ENCODE measurements at places on chromosomes 12 and 14.

- no peak for DNase-seq
Observed at GRCh38 chr12:121190523-121191031, 19.4 kb upstream of the P2RX4 start.

DNA sequence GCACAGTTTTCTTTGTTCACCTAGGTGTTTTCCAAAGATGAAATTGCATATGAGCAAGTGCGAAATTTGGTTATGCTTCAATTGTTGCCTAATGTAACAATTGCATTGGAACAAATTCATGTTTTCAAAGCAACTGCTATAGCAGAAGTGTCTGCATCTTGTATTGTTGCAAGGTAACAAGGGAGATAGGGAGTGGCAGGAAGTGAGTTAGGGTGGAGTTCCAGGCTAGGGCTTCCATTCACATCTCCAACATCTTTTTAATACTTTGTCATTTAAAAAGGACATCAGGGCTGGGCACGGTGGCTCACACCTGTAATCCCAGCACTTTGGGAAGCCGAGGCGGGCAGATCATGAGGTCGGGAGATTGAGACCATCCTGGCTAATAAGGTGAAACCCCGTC is 312.3 kb upstream of the E2F7 start:
- DNase-seq: no peak

DNA sequence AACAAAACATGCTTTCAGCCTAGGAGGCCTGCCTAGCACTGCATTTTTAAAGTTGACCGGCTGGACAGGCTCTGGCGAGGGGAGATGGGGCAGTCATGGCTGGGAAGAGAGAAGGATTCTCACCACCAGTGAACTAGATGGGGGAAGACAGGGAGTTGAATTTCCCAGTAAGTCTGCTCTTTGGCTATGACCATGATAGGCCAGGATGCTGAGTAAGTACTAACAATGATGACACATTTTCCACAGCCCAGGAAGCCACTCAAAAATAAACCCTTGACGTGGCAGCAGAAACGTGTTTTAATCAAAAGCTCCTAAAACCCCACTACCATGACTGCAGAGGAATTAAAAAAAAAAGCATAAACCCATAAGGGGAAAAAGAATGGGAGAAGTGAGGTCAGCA is 19.0 kb downstream of the KCTD10 start:
- DNase-seq: no peak

- DNase-seq: no peak
Observed at GRCh38 chr14:38547961-38548490, 292.1 kb upstream of the CLEC14A start.

DNA sequence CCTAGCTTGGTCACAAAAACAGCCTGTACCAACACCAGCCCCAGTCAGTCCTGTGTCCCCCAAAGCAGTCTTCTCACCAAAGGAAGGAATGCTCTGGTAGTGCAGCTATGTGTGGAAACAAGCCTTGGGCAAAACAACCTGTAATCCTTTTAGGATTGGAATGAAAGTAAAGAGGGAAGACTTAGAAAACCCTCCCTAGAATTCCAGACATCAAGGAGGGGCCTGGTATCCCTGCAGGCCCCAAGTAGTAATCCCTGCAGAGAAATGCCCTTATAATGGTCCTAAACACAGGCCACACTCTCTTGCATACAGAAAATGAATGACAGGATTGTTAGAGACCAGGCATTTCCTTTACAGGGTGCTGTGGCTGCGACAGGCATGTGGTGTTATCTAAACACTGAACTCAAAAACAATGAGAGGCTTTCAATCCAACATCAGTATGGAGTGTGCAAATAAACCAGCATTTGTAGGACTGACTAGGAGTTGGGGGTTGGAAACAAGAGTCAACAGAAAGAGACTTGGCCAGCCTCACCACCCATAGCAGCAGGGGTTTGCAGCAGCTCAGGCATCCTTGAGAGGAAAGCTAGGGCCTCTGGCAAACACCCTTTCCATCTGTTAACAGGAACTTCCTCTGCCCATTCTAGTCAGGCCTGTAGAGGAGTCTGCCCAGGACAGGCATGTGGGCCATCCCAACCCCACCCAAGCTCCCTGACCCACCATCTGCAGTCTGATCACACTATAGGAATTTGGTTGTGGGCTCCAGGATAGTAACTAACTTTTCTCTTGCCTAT is 59.1 kb downstream of the DCAF5 start:
- no peak for DNase-seq

DNA sequence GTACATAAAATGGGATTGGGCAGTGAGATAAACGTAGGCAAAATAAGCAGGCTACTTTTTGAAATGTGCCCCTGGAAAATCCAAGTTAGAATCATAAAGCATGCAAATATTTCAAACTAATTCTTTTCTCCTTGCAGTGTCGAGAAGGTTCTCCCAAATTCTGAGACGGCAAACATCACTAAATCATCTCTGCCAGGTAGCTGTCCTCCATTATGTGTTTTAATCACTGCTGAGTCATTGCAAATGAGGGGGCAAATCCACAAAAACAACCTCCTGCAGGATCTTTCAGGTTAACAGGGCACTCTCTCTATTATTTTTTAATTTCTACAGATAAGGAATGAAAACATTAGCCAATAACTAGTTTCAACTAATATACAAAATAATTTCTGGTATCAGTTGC is 63.2 kb upstream of the RIC8B start:
- no peak for DNase-seq

GRCh38 chr12:97168804-97169203 is 261.7 kb downstream of the NEDD1 start:
- no peak for DNase-seq

DNA sequence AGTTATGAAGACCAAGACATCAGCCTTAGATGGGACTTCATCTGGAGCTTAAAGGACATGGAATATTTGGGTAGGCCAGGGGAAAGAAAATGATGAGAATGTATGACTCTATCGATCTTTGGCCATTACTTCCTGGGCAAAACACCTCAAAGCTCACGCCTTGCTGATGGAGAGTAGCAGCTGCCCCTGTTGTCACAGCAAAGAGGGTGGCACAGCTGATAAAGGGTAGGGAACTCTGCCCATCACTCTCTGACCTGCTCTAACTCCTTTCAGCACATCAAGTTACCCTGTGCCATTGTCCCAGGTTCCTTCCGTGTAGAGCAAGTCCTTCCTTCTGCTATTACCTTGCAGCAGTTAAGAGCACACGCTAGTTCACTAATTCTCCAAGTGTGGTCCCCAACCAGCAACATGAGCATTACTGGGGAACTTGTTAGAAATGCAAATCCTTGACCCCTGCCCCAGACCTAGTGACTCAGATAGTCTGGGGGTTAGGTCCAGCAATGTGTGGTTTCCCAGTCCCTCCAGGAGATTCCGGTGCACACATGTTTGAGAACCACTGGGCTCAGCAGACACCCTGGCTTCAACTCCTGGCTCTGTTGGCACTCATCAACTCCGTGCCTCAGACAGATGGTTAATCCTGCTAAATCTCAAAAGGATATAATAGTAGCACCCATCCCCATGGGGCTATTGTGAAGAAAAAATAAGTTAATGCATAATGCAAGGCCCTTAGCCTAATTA is 93.7 kb upstream of the EEA1 start:
- no peak for DNase-seq

DNA sequence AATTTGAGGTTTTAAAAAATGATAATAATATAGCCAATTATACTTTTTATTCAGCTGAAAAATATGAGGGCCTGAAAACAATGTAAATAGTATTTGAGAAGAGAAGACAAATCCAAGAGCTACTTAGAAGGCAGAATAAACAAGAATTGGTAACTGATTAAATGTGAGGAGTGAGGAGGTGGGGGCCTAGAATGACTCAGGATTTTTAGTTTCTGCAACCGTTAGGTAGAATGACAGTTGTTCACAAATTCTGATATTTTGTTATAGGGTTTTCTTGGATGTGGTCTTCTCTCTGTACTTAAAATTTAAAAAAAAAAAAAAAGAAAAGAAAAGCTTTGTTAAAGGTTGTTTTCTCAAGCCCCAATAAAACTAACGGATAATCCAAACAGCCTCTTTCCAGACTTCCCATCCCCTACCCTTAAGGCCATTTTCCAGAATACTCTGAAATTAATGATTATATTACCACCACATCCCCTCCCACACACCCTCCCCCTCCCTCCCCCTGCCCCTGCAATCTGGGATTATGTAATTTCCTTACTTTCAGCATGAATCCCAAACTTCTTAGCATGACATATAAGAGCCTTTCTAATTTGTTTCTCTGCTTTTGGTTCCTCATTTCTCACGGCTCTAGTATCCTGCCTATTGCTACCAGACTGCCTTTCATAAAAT is 50.4 kb downstream of the LRP6 start:
- DNase-seq: no peak

DNA sequence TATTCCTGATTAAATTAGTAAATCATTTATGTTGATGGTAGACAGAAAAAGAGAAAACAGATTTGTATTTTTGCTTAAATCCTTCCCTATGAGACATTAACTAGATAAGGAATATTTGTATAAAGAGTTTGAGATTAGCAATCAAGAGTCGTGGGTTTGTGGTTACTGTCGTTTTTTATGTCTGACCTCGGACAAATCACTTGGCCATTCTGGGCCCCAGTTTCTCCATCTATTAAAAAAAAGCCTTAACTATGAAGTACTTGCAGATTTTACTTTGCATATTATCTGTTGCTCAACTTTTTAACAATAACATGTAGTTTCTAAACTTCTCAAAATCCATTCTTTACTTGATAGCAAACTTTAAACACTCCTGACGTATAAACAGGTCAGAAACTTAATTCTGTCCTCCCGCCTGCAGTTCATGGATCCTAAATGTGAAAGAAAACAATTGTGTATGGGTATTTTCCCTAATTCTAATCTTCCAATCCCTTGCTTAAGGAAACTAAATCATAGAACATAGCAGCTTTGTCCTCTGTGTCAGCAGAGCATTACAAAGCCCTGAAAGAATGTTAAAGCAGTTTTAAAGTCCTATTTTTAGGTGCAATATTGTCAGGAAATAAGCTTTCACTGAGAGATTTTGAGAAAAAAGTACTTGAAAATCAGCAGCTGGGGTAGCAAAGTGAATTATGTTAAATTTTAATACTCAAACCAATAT is 118.2 kb downstream of the GPR135 start:
- DNase-seq: no peak

- DNase-seq: no peak
Observed at GRCh38 chr14:103028161-103028767, 29.1 kb downstream of the CDC42BPB start.

GRCh38 chr14:58942516-58942915 is 246.0 kb upstream of the DAAM1 start:
- DNase-seq: no peak

DNA sequence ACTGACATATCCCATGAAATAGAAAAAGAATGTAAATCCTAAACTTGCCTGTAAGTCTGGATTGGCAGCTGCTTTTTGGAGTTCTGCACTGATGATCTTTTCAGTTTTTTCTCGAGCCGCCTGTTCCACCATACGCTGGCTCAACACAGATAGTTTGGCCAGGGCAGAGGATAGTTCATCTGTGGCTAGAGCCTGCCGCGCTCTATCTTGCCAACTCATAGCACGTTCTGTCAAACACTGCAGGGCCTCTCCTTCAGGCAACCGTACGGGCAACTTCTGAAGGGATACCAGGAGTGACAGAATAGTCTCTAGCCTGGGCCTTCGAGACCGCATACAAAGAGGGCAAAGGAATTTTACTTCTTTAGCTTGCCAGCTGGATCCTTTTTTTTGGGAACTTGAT is 44.8 kb upstream of the SLC6A13 start:
- DNase-seq: no peak

GRCh38 chr14:95314609-95315008 is 5.1 kb downstream of the CLMN start:
- no peak for DNase-seq

GRCh38 chr12:53476769-53477209 is 22.5 kb downstream of the MAP3K12 start:
- no peak for DNase-seq

DNA sequence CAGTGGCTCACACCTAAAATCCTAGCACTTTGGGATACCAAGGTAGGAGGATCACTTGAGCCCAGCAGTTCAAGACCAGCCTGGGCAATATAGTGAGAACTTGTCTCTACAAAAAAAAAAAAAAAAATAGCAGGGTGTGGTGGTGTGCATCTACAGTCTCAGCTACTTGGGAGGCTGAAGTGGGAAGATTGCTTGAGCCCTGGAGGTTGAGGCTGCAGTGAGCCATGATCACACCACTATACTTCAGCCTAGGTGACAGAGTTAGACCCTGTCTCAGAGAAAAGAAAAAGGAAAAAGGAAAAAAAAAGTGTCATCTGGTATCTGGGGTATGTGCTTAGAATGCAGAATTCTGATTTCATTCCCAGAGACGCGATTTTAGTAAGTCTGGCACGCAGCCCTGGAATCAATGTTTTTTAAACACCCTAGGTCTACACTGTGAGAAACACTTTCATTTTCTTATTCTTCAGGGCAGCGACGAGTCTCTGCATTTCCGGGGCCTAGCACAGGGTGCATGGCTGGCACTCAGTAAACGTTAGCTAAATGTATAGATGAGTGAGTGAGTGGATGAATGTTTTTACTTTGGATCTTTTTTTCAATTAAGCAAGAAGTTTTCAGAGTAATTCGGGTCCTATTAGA is 243.8 kb upstream of the PWP1 start:
- DNase-seq: no peak

- DNase-seq: no peak
Observed at GRCh38 chr14:101228949-101229541, 325.5 kb upstream of the RTL1 start.

DNA sequence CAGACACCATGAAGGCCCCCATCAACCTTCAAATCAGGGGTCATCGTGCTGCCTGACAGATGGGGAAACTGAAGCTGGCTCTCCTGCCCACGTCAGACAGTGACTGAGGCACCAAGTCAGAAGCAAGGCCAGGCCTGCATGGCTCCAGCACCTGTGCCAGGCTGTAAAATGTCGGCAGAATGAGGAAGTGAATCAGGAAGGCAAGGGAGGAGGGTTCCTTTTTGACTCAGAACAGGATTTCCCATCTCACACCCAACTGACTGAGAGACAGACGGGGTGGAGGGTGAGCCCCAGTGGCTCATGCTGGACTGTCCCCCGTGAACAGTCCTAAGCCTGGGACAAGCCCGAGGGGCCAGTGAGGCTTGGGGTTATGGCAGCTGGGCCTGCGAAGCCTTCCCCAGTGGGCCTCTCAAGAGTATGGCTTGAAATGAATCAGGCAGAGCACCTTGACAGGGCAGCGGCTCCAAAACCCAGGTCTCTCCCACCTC is 20.9 kb downstream of the SYNE3 start:
- no peak for DNase-seq
